Mesothelial cell of epicardium (in vitro differentiated cells): ENCODE measurements at places on chromosomes 1 and 21. TPM values are rescaled to one million over a fixed set of nuclear protein-coding genes. Genes with fewer than 3 reads are reported as not detected.

Gene TCHHL1
- total RNA-seq, result not detected in 3 replicates

Gene LRRN2
- 3.3 to 4.3 TPM (median 3.9 TPM) in 3 replicates for total RNA-seq

Gene KCNJ9
- total RNA-seq, result 0.07 to 0.09 TPM in 2 of 3 replicates, not detected in the other

Gene IVL
- total RNA-seq, result 0.11 to 0.34 TPM (median 0.27 TPM) in 3 replicates

Gene LCA5L
- total RNA-seq, result 0.86 to 1.6 TPM (median 1.3 TPM) in 3 replicates
